ENCODE measurements at places on chromosomes 11 and 22.
A peak's percentile ranks its signal among the peaks of the same experiment; 100 is the strongest.

DNA sequence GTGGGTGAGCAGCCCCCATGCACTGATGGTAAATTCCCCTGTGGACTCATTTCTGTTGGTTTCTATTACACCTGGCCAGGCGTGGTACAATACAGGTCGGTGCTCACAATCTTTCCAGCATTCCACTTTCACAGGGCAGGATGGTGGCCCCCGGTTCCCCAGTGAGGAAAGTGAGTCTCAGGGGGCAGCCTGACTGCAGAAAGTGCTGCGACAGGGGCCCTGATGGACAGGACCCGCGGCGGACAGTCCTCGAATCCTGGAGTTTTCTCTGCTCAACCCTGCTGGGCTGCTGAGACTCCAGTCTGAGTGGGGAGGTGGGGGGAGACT lies 3.1 kb upstream of the PGGHG start:
- DNase-seq, result no peak

- no peak for DNase-seq
Observed at GRCh38 chr11:304915-305843, 2.4 kb upstream of the IFITM2 start.

- no peak for DNase-seq
Observed at GRCh38 chr11:125264100-125265022, 99.8 kb downstream of the PKNOX2 start.

- DNase-seq, result peak; percentile 22
Observed at GRCh38 chr11:132844956-132845696, 687.2 kb downstream of the OPCML start.

DNA sequence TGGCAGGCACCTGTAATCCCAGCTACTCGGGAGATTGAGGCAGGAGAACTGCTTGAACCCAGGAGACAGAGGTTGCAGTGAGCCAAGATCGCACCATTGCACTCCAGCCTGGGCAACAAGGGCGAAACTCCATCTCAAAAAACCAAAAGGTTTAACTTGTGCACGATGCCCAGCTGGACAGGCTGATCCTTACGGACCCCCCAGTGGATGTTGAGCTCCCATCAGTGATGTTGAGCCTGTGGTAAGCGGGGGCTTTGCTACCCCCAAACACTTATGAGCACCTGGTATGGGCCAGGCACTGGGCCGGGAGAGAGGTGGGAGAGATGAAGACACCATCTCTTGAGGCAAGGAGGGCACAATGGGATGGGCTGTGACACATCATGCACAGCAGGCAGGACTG lies 7.4 kb upstream of the SERPIND1 start:
- DNase-seq, result no peak

DNA sequence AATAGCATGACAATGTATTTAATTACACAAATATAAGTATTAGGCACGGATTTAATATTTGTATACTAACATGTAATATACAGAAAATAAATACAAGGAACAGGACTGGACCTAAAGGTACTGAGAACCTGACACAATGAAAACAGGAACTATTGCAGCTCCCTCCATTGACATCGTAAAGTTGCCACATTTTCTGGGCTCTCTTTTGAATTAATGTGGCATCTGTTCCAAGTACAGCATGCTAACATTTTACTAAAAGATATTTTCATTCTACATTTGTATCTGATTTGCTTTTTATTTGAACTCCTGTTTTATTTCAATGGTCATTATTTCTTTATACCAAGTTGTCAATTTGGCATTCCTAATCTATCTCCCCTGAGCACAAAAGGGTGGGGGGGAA lies 15.3 kb downstream of the PHF21A start:
- no peak for DNase-seq

GRCh38 chr22:42711281-42711731 lies 9.4 kb downstream of the A4GALT start:
- DNase-seq, result no peak

DNA sequence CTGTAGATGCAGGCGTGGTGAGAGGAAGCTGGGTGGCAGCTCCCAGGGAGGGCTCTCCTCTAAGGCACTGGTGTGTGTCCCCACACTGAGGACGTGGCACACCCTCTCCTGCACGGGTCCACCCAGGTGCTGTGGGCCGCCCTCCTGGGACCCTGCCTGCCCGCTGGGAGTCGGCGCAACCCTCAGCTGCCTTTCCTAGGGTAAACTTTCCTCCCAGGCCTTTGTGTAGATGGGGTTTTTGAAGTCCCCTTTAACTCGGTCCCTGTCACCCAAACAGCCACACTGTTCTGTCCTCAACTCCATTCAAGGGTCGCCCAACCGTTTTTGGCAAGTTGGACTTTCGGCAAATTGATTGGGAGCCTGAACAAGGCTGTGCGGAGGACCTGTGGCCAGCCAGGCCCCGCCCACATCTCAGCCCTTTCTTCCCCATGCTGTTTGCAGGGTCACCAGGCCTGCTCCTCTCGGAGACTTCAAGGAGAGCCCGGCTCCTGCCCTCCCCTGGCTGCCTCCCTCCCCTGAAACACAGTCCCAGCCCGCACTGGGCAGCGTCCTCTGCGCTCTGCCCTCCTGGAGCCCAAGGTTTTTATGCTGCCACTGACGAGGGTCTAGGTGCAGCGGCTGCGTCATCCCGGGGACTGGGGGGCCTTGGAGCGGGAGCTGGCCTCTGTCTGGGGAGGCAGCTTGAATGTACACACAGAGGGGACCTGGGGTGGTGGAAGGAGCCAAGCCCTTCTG lies 1126.2 kb downstream of the BRD1 start:
- no peak for DNase-seq

DNA sequence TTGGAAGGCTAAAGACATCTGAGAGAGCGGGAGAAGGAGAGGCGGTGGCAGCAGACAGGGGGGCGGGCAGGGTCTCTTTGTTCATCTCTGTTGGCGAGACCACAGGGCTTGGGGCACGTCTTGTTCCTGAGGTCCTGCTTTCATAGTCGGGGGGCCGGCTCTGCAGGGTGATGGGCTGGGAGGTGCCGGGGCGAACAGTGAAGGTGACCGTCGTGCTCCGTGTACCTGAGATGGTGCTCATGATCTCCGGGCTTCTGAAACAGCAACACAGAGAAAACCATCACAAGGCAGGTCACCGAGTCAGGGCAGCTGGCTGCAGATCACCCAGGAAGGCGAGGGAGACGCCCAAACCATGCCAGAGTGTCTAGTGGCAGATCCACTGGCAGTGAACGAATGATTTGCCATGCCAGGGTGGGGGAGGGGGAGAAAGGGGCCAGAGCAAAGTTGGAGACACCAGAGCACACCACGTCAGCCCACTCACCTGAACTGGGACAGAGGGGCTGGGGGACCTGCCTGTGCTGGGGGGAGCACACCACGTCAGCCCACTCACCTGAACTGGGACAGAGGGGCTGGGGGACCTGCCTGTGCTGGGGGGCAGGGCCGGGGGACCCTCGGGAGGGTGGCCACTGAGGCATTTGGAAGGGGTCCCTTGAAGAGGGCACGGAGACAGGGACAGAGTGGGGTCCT lies 75.0 kb downstream of the CTTN start:
- no peak for DNase-seq

- DNase-seq, result no peak
Observed at GRCh38 chr11:38153985-38154384, 1555.9 kb upstream of the RAG2 start.

GRCh38 chr11:122851366-122851966 lies 13.2 kb downstream of the CRTAM start:
- DNase-seq, result no peak

- DNase-seq, result no peak
Observed at GRCh38 chr11:44033411-44033850, 14.3 kb upstream of the ACCSL start.

DNA sequence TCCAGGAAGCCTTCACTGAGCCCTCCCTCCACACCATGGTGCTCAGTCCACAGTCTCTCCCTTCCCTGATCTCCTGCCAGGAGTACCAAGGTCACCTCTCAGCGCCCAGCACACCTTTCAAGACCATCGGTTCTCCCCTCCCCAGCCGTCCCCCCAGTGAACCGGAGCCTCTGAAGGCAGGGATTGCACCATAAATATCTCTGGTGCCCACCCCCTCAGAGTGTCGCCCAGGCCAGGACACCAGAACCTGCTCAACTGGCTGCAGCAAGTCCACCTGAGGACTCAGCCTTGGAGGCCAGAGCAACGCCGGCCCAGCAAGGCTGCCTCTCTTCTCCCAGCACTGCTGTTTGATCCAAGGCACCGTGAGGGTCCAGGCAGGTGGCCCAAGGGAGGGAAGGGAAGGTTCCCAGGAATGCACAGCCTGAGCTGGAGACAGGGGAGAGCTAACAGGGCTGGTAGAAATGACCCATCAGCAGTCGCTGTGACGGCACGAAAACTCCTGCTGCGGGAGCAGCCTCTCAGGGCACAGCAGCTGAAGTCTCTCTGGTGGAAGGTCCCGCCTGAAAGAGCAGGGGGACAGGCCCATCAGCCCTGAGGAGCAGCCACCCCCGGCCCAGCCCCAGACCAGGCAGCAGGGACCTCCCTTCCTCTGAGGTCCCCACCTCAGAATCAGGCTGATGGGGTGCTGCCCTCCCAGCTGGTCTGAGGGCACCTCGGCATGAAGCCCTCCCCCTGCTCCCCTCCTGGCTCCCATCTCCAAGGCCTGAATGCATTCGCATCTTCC lies 80.3 kb downstream of the BUD13 start:
- DNase-seq, result no peak

GRCh38 chr11:80065086-80065485 lies 624.3 kb upstream of the TENM4 start:
- no peak for DNase-seq

DNA sequence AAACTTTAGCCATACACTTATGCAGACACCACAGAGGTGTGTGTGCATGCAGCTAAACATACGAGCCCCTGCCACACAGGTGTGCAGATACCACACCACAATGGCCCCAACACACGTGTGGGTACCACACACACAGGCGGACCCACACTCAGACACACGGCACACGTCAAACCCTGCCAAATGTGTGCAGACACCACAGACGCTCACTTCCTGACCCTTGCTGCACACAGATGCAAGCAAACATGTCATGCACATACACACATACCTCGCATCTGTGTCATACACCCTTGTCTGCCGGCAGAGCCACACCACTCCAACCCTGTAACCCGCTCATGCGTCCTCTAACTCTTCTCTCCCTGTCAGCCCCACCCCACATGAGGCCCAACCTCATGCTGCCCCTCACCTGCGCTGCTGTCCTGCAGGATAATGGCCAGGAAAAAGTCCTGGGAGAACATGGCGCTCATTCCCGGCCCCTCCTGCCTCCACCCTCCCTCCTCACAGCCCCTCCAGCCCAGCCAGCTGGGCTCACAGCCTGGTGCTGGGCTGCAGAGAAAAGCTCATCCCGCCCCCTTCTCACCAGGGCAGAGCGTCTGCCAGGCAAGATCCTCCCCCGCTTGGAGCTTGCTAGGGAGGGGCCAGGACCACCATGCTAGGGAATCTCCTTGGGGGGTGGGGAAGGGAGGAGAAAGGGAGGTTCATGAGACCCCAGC lies 14.2 kb downstream of the SMPD1 start:
- DNase-seq, result no peak

DNA sequence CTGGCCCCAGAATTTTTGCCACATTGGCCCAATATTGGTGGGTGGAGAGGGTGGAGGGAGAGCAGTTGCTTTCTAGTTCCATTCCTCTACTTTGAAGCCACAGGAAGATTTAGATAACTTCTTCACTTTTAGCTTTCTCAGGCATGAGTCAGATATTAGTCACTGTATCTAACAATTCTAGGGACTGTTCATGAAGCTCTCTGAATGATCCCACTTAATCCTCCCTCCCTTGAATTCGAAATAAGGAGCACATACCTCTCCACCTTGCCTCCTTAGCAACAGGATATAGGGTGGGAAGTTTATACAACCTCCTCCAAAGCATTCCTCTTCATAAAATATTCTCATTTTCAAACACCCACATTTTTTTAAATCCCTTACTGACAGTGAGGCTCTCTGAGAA lies 13.5 kb downstream of the FSHB start:
- no peak for DNase-seq

GRCh38 chr11:79082907-79083306 lies 357.9 kb downstream of the TENM4 start:
- DNase-seq, result no peak

DNA sequence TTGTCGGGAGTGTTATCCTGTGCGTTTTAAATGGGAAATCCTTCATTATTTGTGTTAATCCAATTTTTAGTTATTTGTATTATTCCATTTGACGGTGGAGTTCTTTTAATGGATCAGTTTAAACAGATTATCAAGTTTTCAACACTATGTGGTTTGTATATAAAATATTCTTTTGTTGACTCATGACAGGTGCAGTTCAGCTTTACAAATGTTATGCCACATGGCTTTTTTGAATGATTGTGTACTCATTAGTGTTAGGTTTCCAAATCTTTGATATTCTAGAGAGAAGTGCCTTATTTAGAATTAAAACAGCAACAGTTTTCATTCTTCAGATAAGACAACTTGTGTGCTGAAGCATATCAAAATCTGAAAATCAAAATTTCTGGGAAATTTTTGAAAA lies 2.4 kb downstream of the JAM3 start:
- no peak for DNase-seq

DNA sequence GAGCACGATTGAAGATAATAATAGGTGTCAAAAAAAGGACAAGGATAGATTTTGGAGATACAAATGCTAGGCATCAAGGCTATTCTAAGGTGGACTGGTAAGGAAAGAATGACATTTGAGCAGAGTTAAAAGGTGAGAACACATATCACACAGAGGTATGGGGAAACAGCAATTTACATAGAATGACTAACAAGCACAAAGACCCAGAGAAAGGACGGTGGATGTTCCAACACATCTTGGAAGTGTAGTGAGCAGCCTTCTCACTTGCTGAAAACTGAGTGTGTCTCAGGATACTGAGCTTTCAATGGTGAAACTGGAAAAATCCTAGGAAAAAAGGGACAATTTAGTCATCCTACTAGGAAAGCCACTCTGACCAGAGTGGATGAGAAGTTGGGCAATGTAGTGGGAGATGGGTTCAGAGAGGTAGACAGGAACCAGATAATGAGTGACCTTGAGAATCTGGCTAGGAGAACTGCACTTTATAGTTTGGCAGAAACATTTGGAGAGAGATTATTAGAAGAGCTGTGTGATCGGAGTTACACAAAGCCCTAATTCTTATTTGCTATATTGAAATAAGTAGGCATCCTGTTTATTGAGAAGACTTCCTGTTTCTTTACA lies 706.0 kb downstream of the KCNA4 start:
- DNase-seq, result no peak
